ENCODE measurements at places on chromosomes 3 and 15.

DNA sequence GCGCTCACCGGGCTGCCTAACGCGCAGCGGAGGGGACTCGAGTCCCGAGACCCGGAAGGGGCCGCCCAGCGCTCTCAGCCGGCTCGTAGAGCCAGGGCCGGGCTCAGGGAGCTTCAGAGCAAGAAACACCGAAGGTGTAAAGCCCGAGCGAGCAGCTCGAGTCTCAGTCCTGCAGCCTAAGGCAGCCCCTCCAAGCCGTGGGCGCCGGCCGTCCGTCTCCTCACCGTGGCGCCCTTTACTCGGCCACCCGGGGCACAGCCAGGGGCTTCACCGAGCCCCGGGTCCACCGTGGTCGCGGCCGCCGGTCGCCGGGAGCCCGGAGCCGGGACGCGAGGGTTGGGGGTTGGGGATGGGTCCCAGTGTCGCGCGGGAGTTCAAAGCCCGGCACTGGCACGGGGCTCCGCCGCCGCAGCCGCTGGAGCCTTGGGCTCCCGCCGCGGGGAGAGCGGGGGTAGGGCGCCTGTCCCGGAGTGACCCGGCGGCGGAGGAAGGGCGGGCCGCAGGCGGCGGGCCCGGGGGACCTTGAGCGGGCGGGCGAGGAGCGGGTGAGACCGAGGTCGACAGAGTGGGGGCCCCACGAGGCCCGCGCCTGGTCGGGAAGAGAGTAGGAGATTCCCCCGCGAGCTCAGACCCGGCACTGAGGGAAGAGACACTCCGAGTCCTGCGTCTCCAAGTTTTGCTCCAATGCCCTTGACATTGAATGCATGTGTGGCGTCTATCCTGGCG lies 26.9 kb upstream of the THRB start:
- no peak for DNase-seq
- no peak overlapping the region for H3K27ac ChIP-seq
- peaks cover 12% of the 10 kb centered on the region for H3K27me3 ChIP-seq
- no peak overlapping the region for H3K4me3 ChIP-seq
- no peaks in the 10 kb centered on the region for H3K4me1 ChIP-seq

DNA sequence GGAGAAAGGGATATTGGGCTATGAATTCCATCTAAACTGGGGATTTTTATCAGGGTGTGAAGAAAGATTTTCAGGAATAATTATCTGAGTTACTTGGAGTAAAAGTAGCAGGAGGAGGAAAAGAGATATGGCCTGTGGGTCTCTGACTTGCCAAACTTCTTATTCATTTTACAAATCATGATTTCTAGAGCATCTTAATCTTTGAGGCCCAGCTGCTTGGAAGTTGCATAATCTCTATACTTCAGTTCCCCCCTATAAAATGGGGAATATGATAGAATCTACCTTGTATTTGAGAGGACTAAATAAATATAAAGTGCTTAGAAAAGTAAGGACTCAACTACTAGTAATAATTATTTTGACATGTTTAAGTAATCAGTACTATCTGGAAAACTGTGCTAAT lies 11.0 kb upstream of the GABPB1 start:
- H3K27ac ChIP-seq = no peak overlapping the region
- no peak for DNase-seq
- no peak overlapping the region for H3K4me3 ChIP-seq
- peaks cover 21% of the 10 kb centered on the region for H3K36me3 ChIP-seq

GRCh38 chr3:150170852-150171520 lies 200.3 kb upstream of the PFN2 start:
- no peak overlapping the region for H3K4me3 ChIP-seq
- H3K36me3 ChIP-seq = no peaks in the 10 kb centered on the region
- peaks cover 27% of the 10 kb centered on the region for H3K4me1 ChIP-seq
- H3K27me3 ChIP-seq = no peaks in the 10 kb centered on the region
- H3K27ac ChIP-seq = peak overlapping the region; percentile 45

DNA sequence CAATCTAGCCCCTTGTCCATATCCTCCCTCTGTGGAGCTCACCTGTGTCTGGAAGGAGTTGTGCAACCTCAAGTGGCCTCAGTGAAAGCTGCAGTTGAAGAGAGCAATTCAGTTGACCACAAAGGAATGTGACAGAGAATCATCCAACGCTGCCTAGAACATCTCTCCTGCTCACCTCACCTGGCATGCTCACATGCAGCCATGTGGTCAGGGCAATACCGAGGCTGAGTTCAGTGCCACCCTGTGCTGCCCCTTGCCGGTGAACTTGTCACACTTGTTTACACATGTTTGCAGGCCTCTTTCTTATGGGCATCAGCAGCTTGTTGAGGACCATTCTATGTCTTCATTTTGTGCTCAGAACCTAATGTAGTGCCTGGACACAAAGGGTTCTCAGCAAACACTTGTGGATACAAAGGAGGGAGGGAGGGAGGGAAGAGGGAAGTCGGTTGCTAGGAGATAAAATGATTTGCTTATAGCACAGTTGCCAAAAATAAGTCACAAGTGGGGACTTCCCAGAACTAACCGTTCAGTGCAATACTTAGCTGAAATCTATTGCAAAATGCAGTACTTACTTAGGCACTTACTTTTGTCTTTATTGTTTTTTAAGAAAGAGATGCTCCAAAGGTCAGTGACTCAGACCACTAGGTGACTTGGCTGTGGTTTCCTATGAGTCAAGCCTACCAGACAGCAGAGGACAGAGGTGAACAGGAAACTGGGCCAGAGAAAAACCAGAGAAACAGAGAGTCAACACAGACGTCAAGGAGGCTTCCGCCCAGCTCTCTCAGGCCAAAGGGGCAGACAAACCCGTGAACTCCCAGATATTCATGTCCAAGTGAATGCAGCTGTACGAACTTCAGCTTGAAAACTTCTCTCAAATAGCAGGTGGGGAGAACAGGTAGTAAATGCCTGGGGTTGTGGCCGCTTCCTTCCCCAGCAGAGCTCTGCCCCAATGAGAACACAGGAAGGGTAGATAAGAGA lies 227.8 kb upstream of the CTNNB1 start:
- H3K36me3 ChIP-seq = no peaks in the 10 kb centered on the region
- no peak for DNase-seq
- no peak overlapping the region for H3K4me3 ChIP-seq
- H3K27me3 ChIP-seq = no peaks in the 10 kb centered on the region
- H3K4me1 ChIP-seq = peaks cover 13% of the 10 kb centered on the region

- no peak overlapping the region for H3K4me3 ChIP-seq
- DNase-seq = no peak
- no peak overlapping the region for H3K27ac ChIP-seq
- no peaks in the 10 kb centered on the region for H3K36me3 ChIP-seq
- H3K27me3 ChIP-seq = no peaks in the 10 kb centered on the region
Measured at GRCh38 chr3:50445919-50446318, 57.5 kb downstream of the CACNA2D2 start.

DNA sequence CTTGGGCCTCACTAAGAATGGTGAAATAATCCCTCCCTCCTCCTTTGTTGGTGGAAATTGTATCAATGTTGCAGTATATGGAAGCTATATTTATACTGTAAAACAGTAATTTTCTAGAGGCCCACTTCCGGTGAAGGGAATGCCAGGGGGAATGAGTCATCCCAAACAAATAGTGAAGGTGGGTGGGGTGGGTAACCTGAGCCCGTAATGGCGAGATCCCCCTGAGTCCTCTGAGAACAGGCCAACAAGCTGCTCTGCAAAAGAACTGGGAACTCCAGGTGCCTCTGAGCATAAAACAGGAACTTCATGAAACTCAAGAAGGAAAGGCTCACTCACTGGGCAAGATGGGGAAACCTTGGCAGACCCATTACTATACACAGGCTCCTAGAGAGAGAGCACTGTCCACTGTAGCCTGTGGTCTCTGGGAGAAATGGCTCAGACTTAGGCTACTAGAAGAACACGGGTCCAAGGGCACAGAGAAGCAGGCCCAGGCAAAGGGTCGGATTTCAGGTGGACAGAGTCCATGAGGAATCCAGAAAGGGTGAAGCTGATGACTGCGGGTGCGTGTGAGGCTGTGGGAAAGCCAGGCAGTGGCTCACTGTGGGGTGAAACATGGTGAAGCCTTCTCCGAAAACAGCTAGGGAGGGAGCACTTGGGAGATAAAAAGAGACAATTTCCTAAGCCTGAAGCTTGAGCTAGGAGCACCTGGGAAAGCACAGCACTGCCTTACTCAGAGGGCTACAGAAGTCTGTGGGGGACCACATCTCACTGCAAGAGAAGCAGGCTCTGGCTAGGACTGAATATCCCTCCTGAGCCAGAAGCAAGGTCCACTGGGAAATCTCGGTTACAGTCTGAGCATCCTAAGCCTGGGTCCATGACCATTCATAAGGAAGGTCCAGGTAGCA lies 19.8 kb downstream of the LARP6 start:
- no peaks in the 10 kb centered on the region for H3K27me3 ChIP-seq
- H3K36me3 ChIP-seq = peaks cover 32% of the 10 kb centered on the region
- no peak overlapping the region for H3K4me3 ChIP-seq
- peak overlapping the region; percentile 36 for H3K27ac ChIP-seq
- H3K4me1 ChIP-seq = peaks cover 17% of the 10 kb centered on the region

DNA sequence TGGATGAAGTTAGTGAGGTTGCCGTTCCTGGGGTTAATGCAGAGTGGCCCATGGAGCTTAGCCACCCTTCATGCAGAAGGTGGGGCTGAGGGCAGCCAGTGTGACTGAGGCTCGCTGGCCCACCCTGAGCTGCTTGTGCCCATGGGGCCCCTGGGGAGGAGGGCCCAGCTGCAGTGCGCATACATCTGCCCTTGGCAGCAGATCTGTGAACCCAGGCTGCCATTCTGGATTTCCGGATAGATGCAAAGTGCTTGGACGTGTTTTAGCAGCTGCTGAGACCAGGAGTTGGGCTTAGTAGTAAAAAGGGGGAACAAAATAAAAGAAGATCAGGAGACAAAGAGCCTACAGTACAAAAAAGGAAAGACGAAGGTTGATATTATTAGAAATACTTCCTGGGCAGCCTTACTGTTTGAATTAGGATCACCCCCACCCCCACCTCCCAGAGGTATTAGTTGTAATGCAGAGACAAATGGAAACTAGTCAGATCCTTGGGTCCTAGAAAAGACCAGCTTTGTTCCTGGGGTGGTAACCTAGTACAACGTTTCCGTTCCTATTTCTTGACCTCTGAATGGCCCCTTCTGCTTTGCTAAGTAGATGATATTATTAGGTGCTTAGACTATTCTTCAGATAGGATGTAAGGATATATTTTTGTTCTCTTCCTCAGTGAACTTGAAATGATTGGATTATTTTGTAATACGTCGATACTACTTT lies 70.2 kb downstream of the IGF1R start:
- peak overlapping the region; percentile 79 for H3K27ac ChIP-seq
- H3K36me3 ChIP-seq = no peaks in the 10 kb centered on the region
- DNase-seq = peak; percentile 84
- peaks cover 45% of the 10 kb centered on the region for H3K4me1 ChIP-seq
- H3K27me3 ChIP-seq = no peaks in the 10 kb centered on the region
- H3K4me3 ChIP-seq = peak overlapping the region; percentile 34

DNA sequence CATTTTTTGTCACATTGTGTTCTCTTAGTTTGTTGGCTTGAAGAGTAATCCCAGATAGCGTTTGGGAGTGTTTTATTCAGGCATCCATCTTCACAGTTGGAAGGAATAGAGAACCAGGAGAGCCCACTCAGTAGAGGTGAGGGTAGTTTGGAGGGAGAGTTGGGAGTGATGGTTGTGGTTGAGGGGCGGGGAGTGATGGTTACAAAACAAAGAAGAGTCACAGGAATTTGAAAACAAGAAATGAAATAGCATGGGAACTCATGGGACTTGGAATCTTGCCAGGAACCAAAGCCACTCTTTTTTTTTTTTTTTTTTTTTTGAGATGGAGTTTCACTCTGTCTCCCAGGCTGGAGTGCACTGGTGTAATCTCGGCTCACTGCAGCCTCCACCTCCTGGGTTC lies 36.3 kb downstream of the DUT start:
- no peak overlapping the region for H3K27ac ChIP-seq
- no peaks in the 10 kb centered on the region for H3K27me3 ChIP-seq
- H3K4me1 ChIP-seq = peaks cover 10% of the 10 kb centered on the region
- H3K36me3 ChIP-seq = no peaks in the 10 kb centered on the region

DNA sequence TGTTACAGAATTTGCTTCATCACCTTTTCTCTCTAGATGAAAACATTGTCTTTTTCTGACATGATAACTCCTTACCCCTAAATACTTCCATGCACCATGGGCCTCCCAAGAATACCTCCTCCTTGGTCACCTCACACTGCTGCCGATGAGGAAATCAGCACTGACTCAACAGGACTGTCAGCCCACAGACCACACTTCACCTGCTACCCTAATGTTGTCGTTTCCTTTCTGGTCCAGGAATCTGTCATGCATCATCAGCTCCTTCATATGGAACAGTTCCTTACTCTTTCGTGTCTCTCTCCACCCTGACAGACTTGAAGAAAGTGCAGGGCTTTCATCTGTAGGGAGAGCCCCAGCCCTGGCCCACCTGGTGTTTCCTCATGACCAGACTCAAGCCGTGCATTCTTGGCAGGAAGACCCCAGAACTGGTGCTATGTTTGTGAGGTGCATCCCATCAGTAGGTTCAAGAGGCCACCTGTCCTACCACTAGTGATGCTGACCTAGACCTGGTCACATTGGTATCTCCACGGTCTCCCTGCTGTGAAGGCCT lies 41.1 kb upstream of the PLXNA1 start:
- no peaks in the 10 kb centered on the region for H3K36me3 ChIP-seq
- no peak for DNase-seq
- no peak overlapping the region for H3K4me3 ChIP-seq

GRCh38 chr15:98397419-98397818 lies 250.9 kb upstream of the IGF1R start:
- DNase-seq = no peak
- no peak overlapping the region for H3K4me3 ChIP-seq
- no peaks in the 10 kb centered on the region for H3K27me3 ChIP-seq

DNA sequence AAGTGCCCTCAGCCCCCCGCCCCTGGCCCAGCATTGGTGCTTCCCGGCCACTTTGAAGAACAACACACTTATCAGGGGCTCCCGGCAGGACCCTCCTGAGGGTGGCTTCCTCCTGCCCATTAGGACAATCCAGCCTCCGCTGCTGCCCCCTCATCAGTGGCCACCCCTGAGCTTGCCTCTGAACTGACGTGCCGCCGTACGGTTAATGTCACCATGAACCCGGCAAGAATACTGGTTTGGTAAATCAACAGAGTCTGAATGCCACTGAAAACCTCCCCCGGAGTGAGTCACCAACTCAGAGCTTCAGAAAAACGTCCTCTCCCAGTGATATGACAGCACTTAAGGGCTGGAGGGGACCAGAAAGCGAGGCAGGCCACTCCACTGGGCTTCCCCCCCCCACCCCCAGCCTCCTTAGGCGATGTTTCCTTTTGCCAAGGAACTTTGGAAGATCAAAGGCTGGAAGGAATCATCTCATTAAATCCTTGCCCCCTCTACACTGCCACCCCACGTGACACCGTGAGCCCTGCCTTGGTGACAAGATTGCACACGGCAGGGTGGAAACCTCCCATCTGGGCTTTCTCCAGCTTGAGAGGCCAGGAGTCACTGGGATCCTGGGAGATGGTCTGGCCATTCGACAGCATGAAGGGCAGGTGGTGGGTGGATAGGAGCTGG lies 142.1 kb downstream of the NUP210 start:
- no peak overlapping the region for H3K27ac ChIP-seq
- H3K36me3 ChIP-seq = no peaks in the 10 kb centered on the region
- H3K4me1 ChIP-seq = peaks cover 15% of the 10 kb centered on the region
- H3K4me3 ChIP-seq = no peak overlapping the region
- no peak for DNase-seq

- peak; percentile 39 for DNase-seq
- H3K27me3 ChIP-seq = no peaks in the 10 kb centered on the region
- H3K4me1 ChIP-seq = no peaks in the 10 kb centered on the region
Measured at GRCh38 chr3:152444029-152444641, 175.4 kb downstream of the MBNL1 start.
